Pancreas (tissue), 10 donors: ENCODE measurements at places on chromosomes 5 and 9. TPM values are rescaled to one million over a fixed set of nuclear protein-coding genes. Genes with fewer than 3 reads are reported as not detected.
A peak's percentile ranks its signal among the peaks of the same experiment; 100 is the strongest.

SPATA31D4 gene
- not detected for total RNA-seq

LRRC70 gene
- 0.63 TPM for total RNA-seq

ADRB2 gene
- total RNA-seq = 0.64 TPM

DMRT3 gene
- not detected for total RNA-seq

PITX1 gene
- not detected for total RNA-seq

NMUR2 gene
- not detected for total RNA-seq

ARHGEF39 gene
- total RNA-seq = 1.0 TPM

RAB14 gene
- total RNA-seq = 31.8 TPM

RXFP3 gene
- total RNA-seq = not detected

GARNL3 gene
- total RNA-seq = 3.7 TPM

FAXDC2 gene
- 2.0 TPM for total RNA-seq

CCDC192 gene
- not detected for total RNA-seq

IFNA2 gene
- not detected for total RNA-seq

STXBP1 gene
- total RNA-seq = 17.7 TPM

GRCh38 chr5:127192836-127193338, 97.7 kb upstream of the MEGF10 start:
- DNase-seq = no peak
- no peak overlapping the region for H3K4me3 ChIP-seq
- peaks cover 9% of the 10 kb centered on the region for H3K4me1 ChIP-seq
- H3K27me3 ChIP-seq = no peaks in the 10 kb centered on the region

DNA sequence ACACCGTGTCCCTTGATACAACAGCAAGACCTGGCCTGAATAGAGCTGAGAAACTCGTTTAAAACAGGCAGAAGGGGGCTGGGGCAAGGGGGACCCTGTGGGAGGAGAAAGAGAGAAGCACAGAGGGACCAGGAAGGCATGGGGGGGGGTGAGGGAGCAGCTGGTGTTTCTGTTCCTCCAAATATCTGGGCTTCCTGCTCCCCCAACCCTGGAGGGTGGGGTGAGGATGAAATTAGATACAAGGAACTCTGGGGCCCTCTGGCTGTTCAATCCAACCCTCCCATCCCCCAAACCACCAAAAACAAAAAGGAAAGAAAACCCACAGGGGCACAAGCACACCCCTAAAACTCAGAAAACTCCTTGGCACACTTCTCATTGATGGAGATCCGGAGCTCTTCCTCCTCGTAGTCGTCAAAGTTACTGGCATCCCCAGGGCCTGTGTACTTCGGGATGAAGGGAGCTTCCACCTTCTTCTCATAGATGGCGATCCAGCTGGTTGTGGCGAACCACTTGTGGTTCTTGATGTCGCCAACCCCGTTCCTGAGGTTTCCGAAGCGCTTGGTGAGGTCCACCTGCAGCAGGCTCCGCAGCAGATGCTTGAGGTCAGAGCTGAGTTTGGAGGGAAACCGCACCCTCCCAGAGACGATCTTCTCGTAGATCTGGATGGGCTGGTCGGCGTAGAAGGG, 1.1 kb downstream of the PRKACG start:
- no peaks in the 10 kb centered on the region for H3K27me3 ChIP-seq
- no peaks in the 10 kb centered on the region for H3K4me1 ChIP-seq

- no peak overlapping the region for H3K4me3 ChIP-seq
- no peaks in the 10 kb centered on the region for H3K27me3 ChIP-seq
- no peaks in the 10 kb centered on the region for H3K36me3 ChIP-seq
- no peak for DNase-seq
- H3K27ac ChIP-seq = no peak overlapping the region
Measured at GRCh38 chr9:18543406-18544192, 69.6 kb downstream of the ADAMTSL1 start.

GRCh38 chr9:128724744-128725211, 851 bp upstream of the ZDHHC12 start:
- H3K4me1 ChIP-seq = no peaks in the 10 kb centered on the region
- peak; percentile 62 for DNase-seq
- H3K27me3 ChIP-seq = no peaks in the 10 kb centered on the region

GRCh38 chr5:154278908-154279307, 88.4 kb downstream of the GALNT10 start:
- DNase-seq = no peak
- H3K4me3 ChIP-seq = no peak overlapping the region
- H3K4me1 ChIP-seq = no peaks in the 10 kb centered on the region
- no peak overlapping the region for H3K27ac ChIP-seq
- no peaks in the 10 kb centered on the region for H3K27me3 ChIP-seq

- DNase-seq = no peak
- no peak overlapping the region for H3K27ac ChIP-seq
- no peaks in the 10 kb centered on the region for H3K4me1 ChIP-seq
- no peak overlapping the region for H3K4me3 ChIP-seq
- no peaks in the 10 kb centered on the region for H3K36me3 ChIP-seq
Measured at GRCh38 chr5:94440015-94440414, 178.4 kb downstream of the KIAA0825 start.

- H3K4me1 ChIP-seq = no peaks in the 10 kb centered on the region
- H3K27ac ChIP-seq = no peak overlapping the region
- no peak for DNase-seq
- no peaks in the 10 kb centered on the region for H3K27me3 ChIP-seq
- H3K36me3 ChIP-seq = no peaks in the 10 kb centered on the region
- H3K4me3 ChIP-seq = no peak overlapping the region
Measured at GRCh38 chr9:108845947-108846346, 9.8 kb downstream of the ACTL7B start.

DNA sequence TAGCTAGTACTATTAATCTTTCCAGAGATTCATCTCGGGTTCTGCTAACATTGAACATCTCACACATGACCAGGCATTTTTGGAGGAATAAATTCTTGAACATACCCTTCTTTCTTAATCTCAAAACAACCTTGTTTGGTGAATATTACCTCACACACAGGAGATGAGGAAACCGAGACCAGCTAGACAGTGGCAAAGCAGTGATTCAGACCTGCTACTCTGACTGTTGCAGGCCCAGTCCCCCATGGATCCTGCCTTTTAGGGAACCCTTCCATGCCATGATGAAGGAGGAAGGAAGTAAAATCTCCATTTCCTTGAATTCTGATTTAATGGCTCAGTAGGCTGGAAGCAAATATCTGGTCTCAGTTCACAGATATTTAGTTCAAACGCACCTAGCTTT, 2.6 kb downstream of the PCSK5 start:
- no peaks in the 10 kb centered on the region for H3K4me1 ChIP-seq
- H3K4me3 ChIP-seq = no peak overlapping the region
- H3K27ac ChIP-seq = no peak overlapping the region
- DNase-seq = no peak
- H3K27me3 ChIP-seq = no peaks in the 10 kb centered on the region

- no peaks in the 10 kb centered on the region for H3K36me3 ChIP-seq
- no peaks in the 10 kb centered on the region for H3K4me1 ChIP-seq
- H3K27me3 ChIP-seq = no peaks in the 10 kb centered on the region
- no peak for DNase-seq
- no peak overlapping the region for H3K4me3 ChIP-seq
- H3K27ac ChIP-seq = no peak overlapping the region
Measured at GRCh38 chr9:16553869-16554540, 316.5 kb downstream of the BNC2 start.

GRCh38 chr5:40682154-40683017, 2.7 kb downstream of the PTGER4 start:
- H3K4me1 ChIP-seq = peaks cover 27% of the 10 kb centered on the region
- H3K36me3 ChIP-seq = no peaks in the 10 kb centered on the region
- DNase-seq = no peak
- peak overlapping the region; percentile 74 for H3K4me3 ChIP-seq

DNA sequence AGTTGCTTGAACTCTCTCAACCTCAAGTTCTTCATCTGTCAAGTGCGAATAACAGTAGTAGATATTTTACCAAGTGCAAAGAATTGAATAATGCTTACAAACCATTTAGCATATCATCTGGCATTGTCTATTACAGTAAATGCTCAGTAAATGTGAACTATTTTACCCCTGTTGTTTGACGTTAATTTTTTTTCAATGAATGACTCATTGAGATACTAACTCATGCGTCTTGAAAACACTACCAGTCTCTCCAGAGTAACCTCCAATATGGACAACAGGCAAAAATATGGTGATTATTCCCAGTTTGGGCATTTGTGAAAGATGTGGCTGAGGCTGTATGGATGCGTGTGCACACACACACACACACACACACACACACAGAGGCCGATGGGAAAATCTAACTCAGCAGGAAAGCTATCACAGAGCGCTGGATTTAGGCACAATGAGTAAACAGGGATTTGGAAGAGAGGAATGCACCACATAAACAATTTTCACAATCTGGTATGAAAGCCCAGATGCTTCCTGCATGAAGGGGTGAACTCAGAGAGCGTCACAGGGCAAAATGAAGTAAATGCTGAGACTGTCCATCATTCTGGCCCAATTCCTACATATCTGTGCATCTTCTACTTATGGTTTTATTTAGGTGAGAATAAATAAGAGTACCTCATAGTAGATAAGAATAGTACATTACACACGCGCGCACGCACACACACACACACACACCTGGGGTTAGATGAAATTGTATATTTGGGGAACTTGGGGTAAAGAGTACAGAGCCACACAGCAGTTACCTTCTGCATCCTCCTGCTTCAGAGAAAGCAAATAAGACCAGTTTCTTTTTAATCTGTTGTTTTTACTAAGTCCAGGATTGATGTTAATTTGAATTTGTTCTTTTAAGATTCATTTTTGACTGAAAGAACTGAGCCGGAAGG, 128.7 kb downstream of the PALM2AKAP2 start:
- no peak overlapping the region for H3K27ac ChIP-seq
- H3K27me3 ChIP-seq = no peaks in the 10 kb centered on the region
- DNase-seq = no peak
- no peaks in the 10 kb centered on the region for H3K36me3 ChIP-seq

DNA sequence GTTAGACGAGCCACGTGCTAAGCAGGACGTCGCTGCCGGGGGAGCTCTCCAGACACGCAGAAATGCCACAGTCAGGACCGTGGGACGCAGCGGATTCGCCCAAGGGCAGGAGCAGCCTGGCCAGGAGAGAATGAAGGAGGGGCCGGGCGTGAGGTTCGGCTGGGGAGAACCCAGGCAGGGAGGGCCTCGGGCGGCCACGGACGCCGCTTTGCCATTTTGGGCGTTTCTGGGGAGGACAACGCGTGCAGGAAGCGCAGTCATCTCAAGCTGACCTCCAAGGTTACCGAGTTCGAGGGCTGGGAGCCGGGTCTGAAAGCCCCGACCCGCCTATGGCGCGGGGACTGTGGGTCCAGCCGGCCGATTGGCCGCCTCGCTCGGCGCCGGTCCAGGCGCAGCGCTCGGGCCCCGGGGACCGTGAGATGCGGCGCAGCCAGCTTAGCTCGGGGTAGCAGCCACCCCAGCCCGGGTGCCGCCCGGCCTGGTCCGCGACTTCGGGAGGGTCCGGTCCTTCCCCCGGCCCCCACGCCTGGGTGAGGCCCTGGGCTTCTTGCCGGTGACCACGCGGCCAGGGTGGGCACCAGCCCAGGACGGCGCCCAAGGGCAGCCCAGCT, 760 bp upstream of the MAN1B1 start:
- H3K4me1 ChIP-seq = peaks cover 5% of the 10 kb centered on the region
- H3K27me3 ChIP-seq = no peaks in the 10 kb centered on the region
- DNase-seq = no peak
- H3K36me3 ChIP-seq = no peaks in the 10 kb centered on the region

DNA sequence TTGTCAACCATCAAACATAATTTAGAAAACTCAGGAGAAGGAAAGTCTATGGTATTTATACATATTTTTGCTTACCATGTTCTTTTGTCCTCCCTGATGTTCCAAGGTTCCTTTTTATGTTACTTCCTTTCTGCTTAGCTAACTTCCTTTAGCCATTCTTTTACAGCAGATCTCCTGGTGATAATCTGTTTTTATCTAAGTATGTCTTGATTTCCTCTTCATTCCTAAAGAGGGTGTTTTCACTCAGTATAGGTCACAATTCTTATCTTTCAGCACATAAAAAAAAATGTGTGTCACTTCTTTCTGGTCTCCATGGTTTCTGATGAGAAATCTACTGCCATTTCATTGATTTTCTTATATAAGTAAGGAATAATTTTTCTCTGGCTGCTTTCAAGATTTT, 384.4 kb upstream of the PDE4D start:
- DNase-seq = no peak
- no peak overlapping the region for H3K4me3 ChIP-seq
- H3K27me3 ChIP-seq = no peaks in the 10 kb centered on the region
- H3K27ac ChIP-seq = no peak overlapping the region
- peaks cover 15% of the 10 kb centered on the region for H3K4me1 ChIP-seq
- H3K36me3 ChIP-seq = no peaks in the 10 kb centered on the region

GRCh38 chr9:124493794-124494479, 13.3 kb downstream of the NR5A1 start:
- no peaks in the 10 kb centered on the region for H3K27me3 ChIP-seq
- H3K4me3 ChIP-seq = no peak overlapping the region
- DNase-seq = no peak
- no peaks in the 10 kb centered on the region for H3K36me3 ChIP-seq
- no peak overlapping the region for H3K27ac ChIP-seq

GRCh38 chr5:172772112-172772906, 1.3 kb upstream of the DUSP1 start:
- peak; percentile 88 for DNase-seq
- no peak overlapping the region for H3K4me3 ChIP-seq
- no peaks in the 10 kb centered on the region for H3K27me3 ChIP-seq
- no peaks in the 10 kb centered on the region for H3K36me3 ChIP-seq
- peak overlapping the region; percentile 100 for H3K27ac ChIP-seq

DNA sequence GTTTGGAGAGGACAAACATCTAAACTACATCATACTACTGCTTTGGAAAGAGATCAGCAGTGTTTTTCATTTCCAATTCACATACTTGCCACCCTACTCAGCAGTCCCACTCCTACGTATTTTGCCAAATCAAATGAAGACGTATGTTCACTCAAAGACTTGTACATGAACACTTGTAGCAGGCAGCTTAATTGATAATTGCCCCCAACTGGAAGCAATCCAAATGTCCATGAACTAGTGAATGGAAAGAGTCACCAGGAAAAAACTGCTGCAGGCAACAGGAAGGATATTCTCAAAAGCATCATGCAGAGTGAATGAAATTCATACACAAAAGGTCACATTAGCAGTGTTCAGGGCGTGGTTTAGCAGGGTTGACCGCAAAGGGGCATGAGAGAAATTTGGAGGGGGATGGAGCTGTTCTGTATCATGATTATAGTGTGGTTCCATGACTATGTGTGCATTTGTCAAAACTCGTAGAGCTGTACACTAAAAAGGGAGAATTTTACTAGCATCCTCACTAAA, 38.8 kb downstream of the PAEP start:
- H3K27ac ChIP-seq = no peak overlapping the region
- H3K4me1 ChIP-seq = no peaks in the 10 kb centered on the region
- H3K36me3 ChIP-seq = no peaks in the 10 kb centered on the region
- no peak for DNase-seq

GRCh38 chr5:124252747-124253146, 493.7 kb downstream of the ZNF608 start:
- H3K4me3 ChIP-seq = no peak overlapping the region
- H3K27ac ChIP-seq = no peak overlapping the region
- no peak for DNase-seq

GRCh38 chr5:103031607-103032006, 88.3 kb downstream of the GIN1 start:
- H3K4me1 ChIP-seq = no peaks in the 10 kb centered on the region
- H3K27me3 ChIP-seq = no peaks in the 10 kb centered on the region
- DNase-seq = no peak
- H3K27ac ChIP-seq = no peak overlapping the region
